ENCODE measurements at places on chromosomes 2 and 18.

DNA sequence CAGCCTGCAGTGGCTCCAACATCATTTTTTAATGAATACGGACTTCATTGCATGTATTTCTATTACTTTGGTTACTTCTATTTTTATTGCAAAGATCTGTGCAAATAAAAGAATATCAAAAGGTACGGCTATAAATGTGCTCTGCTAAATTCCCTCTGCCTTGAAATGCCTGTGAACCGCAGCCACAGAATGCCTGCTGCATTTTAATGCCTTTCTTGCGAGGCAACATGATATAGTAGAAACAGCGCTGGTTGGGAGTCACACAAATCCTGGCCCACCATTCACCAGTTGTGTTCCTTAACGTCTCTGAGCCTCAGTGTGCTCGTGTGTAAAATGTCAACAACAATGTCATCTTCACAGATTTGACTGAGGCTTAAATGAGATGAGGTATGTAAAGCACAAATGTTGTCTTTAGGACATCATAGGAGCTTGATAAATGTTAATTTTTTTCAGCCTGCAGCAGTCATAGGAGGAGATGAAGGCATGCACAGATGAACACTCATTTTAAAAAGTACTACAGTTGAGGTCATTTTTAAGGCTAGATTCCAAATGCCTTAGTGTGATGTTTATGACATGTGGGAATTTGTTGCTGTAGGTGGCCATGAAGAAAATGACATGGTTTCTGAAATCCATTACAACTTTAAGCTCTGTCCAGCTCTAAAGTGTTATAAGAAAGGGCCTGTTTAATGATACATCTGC lies 187.6 kb upstream of the NRP2 start:
- no peak for DNase-seq

- DNase-seq, result no peak
These were observed at the start of gene TMEM178A for GRCh38 chr2:39665811-39666490. TSS of gene TMEM178A (plus strand) at chr2:39665917. CDS start at chr2:39665975, 58 bp downstream.

- DNase-seq, result no peak
These were observed 27.4 kb upstream of the PTH2R start for GRCh38 chr2:208379192-208379591.

DNA sequence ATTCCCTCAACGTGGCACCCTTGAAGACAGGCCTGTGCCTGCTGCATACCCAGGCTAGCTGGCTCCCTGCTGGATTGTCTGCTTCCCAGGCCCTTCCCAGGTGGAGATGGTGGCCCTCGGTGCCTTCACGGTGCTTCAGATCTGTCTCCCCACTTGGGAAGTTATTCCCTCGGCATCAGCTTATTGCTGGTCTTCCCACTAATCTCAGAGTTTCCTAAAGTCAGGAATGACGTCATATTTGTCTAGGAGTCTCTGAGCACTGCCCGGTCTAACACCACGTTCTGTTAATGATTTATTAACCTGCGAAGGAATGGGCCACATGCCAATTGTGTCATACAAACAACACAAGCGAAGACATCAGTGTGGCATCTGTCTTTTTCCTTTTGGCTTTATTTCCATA lies 269.8 kb upstream of the ID2 start:
- no peak for DNase-seq

DNA sequence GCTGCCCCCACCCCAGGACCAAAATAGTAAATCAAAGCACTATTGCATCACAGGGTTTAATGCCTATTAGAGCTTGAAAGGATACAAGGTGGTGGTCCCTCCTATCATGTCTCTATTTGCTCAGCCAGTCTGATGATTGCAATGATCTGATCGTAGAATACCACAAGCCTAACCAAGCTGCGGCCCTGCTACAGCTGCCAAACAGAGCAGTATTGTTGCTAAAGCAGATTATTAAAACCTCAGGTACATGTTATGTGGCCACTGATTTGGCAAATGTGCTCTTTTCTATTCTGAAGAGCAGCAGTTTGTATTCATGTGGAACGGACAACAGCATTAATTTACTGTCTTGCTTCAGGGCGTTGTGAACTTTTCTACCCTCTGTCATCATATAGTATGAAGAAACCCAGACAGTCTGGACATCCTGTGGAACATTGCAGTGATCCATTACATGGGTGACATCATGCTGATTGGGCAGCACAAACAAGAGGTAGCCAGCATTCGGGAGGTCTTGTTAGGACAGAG lies 8.4 kb upstream of the VAPA start:
- no peak for DNase-seq

All from activated CD4-positive, alpha-beta memory T cell treated with anti-CD3 and anti-CD28 coated beads for 36 hours (primary cell).